ENCODE measurements at places on chromosomes 5 and 9.

- DNase-seq, result no peak
Measured at GRCh38 chr5:132447196-132447595, 43.4 kb downstream of the IRF1 start.

DNA sequence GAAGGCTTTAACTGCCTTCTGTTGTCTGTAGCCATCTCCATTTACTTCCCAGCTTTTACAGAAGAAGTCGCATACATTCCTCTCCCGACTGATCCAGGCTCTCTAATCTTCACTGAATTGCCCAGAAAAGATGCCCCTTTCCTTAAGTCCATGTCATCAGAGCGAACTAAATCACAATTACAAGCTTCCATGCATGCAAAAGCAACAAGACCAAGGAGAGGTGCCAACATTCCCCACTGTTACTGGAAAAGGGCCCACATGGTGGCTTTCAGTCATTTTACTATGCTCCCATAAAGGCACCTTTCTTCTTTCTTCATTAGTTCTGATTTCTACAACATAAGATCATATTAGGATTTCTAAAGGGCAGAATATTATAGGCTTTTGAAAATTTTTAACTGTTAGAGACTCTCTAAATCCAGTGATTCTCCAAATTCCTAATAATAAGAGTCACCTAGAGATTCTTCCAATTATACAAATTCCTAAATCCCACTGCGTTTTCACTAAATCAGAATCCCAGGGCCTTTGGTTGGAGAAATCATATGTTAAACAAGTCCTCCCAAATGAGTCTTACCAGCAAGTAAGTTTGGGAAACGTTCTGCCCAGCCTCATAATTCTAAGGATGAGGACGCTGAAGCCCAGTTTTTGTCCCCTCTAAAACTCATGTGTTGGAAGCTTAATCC, 17.0 kb upstream of the ZFR start:
- no peak for DNase-seq

DNA sequence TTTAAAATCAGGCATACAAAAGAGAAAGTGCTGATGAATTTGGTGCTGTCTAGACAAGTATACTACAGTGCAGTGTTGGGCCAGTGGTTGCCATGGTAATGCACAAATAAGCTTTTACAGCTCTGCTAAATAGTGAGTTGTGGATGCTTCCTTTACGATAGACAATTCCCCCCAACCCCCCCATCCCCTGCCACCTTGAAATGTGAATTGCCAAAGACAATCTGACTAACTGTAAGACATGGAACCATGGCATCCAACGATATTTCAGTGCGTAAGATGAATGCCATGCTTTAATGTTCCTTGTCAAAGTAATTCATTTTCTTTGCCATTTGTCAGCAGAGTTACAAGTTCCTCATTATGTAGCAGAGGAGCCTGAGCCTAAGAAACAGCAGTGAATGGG, 91.5 kb upstream of the NREP start:
- no peak for DNase-seq

- no peak for DNase-seq
Measured at GRCh38 chr5:145872914-145873313, at the start of gene GRXCR2. TSS of gene GRXCR2 (minus strand) at chr5:145873014. CDS start at chr5:145872968, 46 bp downstream.

- DNase-seq, result no peak
Measured at GRCh38 chr9:82957529-82958379, 105.2 kb downstream of the RASEF start.

GRCh38 chr5:115126303-115126702, 43.4 kb downstream of the TRIM36 start:
- no peak for DNase-seq

DNA sequence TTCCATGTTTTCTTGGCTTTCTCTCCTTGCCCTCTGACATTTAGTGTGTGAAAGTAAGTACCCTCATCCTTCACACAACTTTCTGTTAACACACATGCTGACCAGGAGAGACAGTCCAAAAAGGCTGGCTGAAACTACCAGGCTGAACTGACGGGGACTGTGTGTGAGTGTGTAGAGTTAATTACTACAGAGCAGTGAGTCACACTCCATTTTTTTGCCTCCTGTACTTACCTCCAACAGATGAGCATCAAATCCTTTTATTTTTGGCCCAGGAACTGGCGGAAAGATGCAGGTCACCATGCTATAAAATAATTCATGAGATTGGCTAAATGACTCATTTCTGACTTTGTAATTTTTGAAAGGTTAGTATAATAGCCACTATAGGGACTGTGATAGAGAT, 20.2 kb upstream of the AGXT2 start:
- no peak for DNase-seq

GRCh38 chr9:119368681-119369581, at the start of gene BRINP1:
TSS of gene BRINP1 (minus strand) at chr9:119369435. CDS start at chr9:119313355, 56,080 bp downstream.
- DNase-seq, result peak; percentile 83

GRCh38 chr5:53892224-53892623, 331.8 kb downstream of the NDUFS4 start:
- no peak for DNase-seq

GRCh38 chr5:79754865-79755555, 65.4 kb downstream of the CMYA5 start:
- DNase-seq, result no peak

All from posterior vena cava (tissue), 2 donors.